ENCODE measurements at places on chromosomes 7 and 10.

- no peak for DNase-seq
Observed at GRCh38 chr10:118948786-118949185, 80.7 kb upstream of the NANOS1 start.

GRCh38 chr7:155993420-155994278 is 181.4 kb upstream of the SHH start:
- no peak for DNase-seq

- DNase-seq, result no peak
Observed at GRCh38 chr7:117728890-117729624, 144.2 kb downstream of the CTTNBP2 start.

- no peak for DNase-seq
Observed at GRCh38 chr10:124458889-124459288, 2.7 kb upstream of the LHPP start.

DNA sequence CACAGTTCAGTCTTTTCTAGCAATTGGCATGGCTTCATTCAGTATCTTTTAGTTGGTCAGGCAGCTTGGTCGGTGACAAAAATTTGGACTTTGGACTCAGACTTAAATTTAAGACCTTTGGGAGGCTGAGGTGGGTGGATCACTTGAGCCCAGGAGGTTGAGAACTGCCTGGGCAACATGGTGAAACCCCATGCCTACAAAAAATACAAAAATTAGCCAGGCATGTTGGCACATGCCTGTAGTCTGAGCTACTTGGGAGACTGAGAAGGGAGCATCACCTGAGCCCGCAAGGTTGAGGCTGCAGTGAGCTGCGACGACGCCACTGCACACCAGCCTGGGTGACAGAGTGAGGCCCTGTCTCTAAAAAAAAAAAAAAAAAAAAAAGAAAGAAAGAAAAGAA is 19.5 kb upstream of the ITPRID1 start:
- no peak for DNase-seq

DNA sequence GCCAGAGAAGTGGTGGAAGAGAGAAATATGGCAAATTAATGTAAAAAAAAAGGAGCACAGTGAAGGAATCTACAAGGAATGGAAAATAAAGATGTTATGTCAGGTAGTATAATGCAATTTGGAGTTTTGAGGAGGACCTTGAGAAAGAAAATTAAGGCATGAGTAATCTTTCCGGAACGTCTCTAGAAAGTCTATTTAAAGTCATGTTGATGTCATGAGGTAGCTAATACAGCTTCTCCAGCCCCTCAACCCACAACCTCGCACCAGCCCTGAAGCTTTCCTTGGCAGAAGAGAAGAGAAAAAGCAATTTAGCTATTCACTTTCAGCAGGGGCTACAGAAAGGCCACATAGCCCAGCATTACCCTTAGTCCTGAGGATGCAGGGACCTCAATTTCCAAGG is 22.5 kb downstream of the TRDMT1 start:
- no peak for DNase-seq

All from posterior cingulate gyrus (tissue), 11 donors.